ENCODE measurements at places on chromosomes 3 and 15.

GRCh38 chr15:51401872-51402517 is 60.5 kb downstream of the GLDN start:
- no peak for DNase-seq
- H3K4me3 ChIP-seq, result no peak overlapping the region
- no peaks in the 10 kb centered on the region for H3K27me3 ChIP-seq
- H3K27ac ChIP-seq, result no peak overlapping the region
- H3K4me1 ChIP-seq, result no peaks in the 10 kb centered on the region

DNA sequence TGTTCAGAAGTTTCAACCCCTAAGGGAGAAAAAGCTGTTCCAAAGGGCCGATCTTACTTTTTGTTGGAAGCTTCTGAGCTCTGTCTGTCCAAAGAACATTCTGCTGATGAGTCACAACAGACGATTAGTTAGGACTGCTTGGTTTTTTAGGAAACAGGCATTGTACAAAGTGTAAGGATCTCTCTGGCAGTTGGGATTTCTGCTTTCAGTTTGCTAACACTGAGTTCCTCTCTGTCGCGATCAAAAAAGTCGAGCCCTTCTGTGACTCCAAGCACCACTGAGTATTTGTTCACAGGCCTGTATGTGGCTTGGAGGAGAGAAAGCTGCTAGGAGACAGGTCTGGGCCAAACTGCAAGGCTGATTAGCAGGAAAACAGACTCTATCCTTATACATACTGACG is 91.8 kb upstream of the PFN2 start:
- H3K4me1 ChIP-seq, result no peaks in the 10 kb centered on the region
- no peak overlapping the region for H3K27ac ChIP-seq
- no peaks in the 10 kb centered on the region for H3K27me3 ChIP-seq
- H3K4me3 ChIP-seq, result peak overlapping the region; percentile 51
- no peak for DNase-seq

GRCh38 chr15:75775296-75776064 is 62.8 kb upstream of the CSPG4 start:
- no peak for DNase-seq
- H3K27me3 ChIP-seq, result no peaks in the 10 kb centered on the region
- peaks cover 7% of the 10 kb centered on the region for H3K4me1 ChIP-seq
- no peak overlapping the region for H3K27ac ChIP-seq
- H3K36me3 ChIP-seq, result no peaks in the 10 kb centered on the region

- H3K4me3 ChIP-seq, result no peak overlapping the region
- no peak overlapping the region for H3K27ac ChIP-seq
- H3K27me3 ChIP-seq, result no peaks in the 10 kb centered on the region
- no peak for DNase-seq
These were observed 179.2 kb downstream of the RORA start for GRCh38 chr15:61049934-61050333.

GRCh38 chr3:98057631-98058030 is 22.5 kb upstream of the GABRR3 start:
- H3K27ac ChIP-seq, result no peak overlapping the region
- no peaks in the 10 kb centered on the region for H3K27me3 ChIP-seq
- H3K4me3 ChIP-seq, result no peak overlapping the region
- H3K36me3 ChIP-seq, result no peaks in the 10 kb centered on the region
- no peaks in the 10 kb centered on the region for H3K4me1 ChIP-seq

DNA sequence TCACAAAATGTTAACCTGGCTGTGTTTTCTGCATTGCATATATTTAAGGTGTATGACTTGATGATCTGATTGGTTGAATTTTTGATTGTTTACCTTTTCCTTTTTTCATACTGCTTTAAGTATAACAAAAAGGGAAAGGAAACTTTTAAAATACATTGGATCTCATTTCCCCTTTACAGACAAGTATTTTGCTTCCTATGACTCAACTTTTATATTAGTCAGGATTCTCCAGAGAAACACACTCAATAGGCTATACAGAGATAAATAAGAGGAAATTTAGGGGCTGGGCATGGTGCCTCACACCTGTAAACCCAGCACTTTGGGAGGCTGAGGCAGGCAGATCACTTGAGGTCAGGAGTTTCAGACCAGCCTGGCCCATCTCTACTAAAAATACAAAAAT is 205.8 kb downstream of the TJP1 start:
- no peak for DNase-seq
- H3K36me3 ChIP-seq, result no peaks in the 10 kb centered on the region
- H3K27ac ChIP-seq, result no peak overlapping the region
- no peaks in the 10 kb centered on the region for H3K4me1 ChIP-seq
- H3K27me3 ChIP-seq, result no peaks in the 10 kb centered on the region

DNA sequence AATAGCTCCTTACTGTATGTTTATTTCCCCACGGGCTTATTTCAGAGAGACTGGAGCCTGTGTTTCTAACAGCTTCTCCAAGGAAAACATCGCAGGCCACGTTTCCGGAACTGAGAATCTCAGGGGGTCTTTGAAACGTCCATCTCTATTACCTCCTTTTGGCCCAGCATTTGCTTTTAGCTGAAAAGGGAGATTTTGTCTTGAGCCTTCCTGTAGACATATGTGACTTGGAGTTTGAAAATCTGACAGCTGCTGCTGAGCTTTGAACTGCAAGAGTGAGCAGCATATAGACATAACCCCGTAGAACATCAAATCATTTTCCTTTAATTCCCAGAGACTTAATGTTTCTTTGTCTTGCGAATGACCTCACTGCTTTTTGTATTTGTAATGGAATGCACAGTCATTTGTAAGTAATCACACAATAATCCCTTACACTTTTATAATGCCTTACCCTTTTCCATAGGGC is 54.6 kb downstream of the LPP start:
- no peaks in the 10 kb centered on the region for H3K4me1 ChIP-seq
- H3K36me3 ChIP-seq, result peaks cover 24% of the 10 kb centered on the region
- no peak overlapping the region for H3K4me3 ChIP-seq
- H3K27ac ChIP-seq, result no peak overlapping the region
- H3K27me3 ChIP-seq, result no peaks in the 10 kb centered on the region
- no peak for DNase-seq

- H3K36me3 ChIP-seq, result no peaks in the 10 kb centered on the region
- no peaks in the 10 kb centered on the region for H3K27me3 ChIP-seq
- DNase-seq, result no peak
These were observed 198.3 kb downstream of the ERC2 start for GRCh38 chr3:56269755-56270535.

GRCh38 chr3:139505829-139506386 is 29.6 kb upstream of the RBP2 start:
- no peak overlapping the region for H3K27ac ChIP-seq
- DNase-seq, result no peak
- no peak overlapping the region for H3K4me3 ChIP-seq
- no peaks in the 10 kb centered on the region for H3K4me1 ChIP-seq
- H3K36me3 ChIP-seq, result no peaks in the 10 kb centered on the region

GRCh38 chr15:99925661-99926461 is 192.6 kb upstream of the LYSMD4 start:
- no peaks in the 10 kb centered on the region for H3K36me3 ChIP-seq
- peak overlapping the region; percentile 23 for H3K4me3 ChIP-seq
- peaks cover 5% of the 10 kb centered on the region for H3K4me1 ChIP-seq

- H3K4me1 ChIP-seq, result no peaks in the 10 kb centered on the region
- H3K36me3 ChIP-seq, result no peaks in the 10 kb centered on the region
- no peak overlapping the region for H3K27ac ChIP-seq
These were observed 43.9 kb downstream of the DTWD1 start for GRCh38 chr15:49664716-49665115.

DNA sequence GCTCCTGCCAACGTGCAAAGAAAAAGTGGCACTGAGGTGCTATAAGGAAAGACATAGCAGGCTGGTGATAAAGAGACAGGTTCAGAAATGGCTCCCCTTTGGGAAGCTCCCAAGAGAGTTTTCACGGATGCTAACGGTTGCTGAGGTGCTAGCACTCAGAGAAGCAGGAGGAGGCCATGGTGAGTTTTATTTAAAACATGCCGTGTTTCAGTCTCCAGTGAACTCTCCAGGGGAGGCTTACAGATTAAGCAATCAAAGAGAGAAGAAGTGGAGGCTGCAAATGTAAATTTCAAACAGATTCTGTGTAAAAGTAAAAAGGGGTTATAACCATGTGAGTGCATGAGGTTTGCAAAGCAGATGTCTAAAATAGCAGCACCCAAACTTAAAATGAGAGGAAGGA is 346.2 kb downstream of the NTRK3 start:
- H3K4me3 ChIP-seq, result no peak overlapping the region
- H3K27me3 ChIP-seq, result peaks cover 7% of the 10 kb centered on the region
- H3K27ac ChIP-seq, result no peak overlapping the region
